ENCODE measurements at places on chromosomes 16 and 17. TPM values are rescaled to one million over a fixed set of nuclear protein-coding genes. Genes with fewer than 3 reads are reported as not detected.

IL21R gene
- 1.2 TPM for polyA plus RNA-seq

CBX2 gene
- polyA plus RNA-seq = 33.8 TPM

MEOX1 gene
- polyA plus RNA-seq = 0.34 TPM

OR3A3 gene
- polyA plus RNA-seq = 0.06 TPM

SLC5A10 gene
- polyA plus RNA-seq = 0.84 TPM

PIK3R6 gene
- 1.6 TPM for polyA plus RNA-seq

GPRC5C gene
- polyA plus RNA-seq = 69.5 TPM

TBC1D3 gene
- polyA plus RNA-seq = not detected

DNAAF8 gene
- polyA plus RNA-seq = 1.2 TPM

ORC6 gene
- polyA plus RNA-seq = 22.7 TPM

ADAMTS18 gene
- 2.7 TPM for polyA plus RNA-seq

CD7 gene
- 1.7 TPM for polyA plus RNA-seq

SLFN12L gene
- 30.4 TPM for polyA plus RNA-seq

FA2H gene
- polyA plus RNA-seq = 7.1 TPM

MT1E gene
- polyA plus RNA-seq = 12.5 TPM

TP53I13 gene
- 28.5 TPM for polyA plus RNA-seq

AHSP gene
- 10.7 TPM for polyA plus RNA-seq

HSD11B2 gene
- 81.1 TPM for polyA plus RNA-seq

ETV4 gene
- polyA plus RNA-seq = 24.3 TPM

DYNLRB2 gene
- polyA plus RNA-seq = 4.0 TPM

SARM1 gene
- polyA plus RNA-seq = 15.3 TPM

ITGB3 gene
- 10.8 TPM for polyA plus RNA-seq

KRT222 gene
- 0.37 TPM for polyA plus RNA-seq

KRTAP9-7 gene
- not detected for polyA plus RNA-seq

C16orf54 gene
- 0.58 TPM for polyA plus RNA-seq

C16orf89 gene
- 137 TPM for polyA plus RNA-seq

NEK8 gene
- 7.6 TPM for polyA plus RNA-seq

CD300H gene
- not detected for polyA plus RNA-seq

CRYBA1 gene
- not detected for polyA plus RNA-seq

DCXR gene
- polyA plus RNA-seq = 81.0 TPM

NACA2 gene
- polyA plus RNA-seq = 6.4 TPM

TMED6 gene
- 2.6 TPM for polyA plus RNA-seq

CACNG1 gene
- polyA plus RNA-seq = not detected

TPSAB1 gene
- polyA plus RNA-seq = not detected

RHBDL3 gene
- 2.2 TPM for polyA plus RNA-seq

BICDL2 gene
- polyA plus RNA-seq = 2.5 TPM

PRCD gene
- 9.6 TPM for polyA plus RNA-seq

CCL4 gene
- 6.7 TPM for polyA plus RNA-seq

ABCA10 gene
- 10.7 TPM for polyA plus RNA-seq

CDH1 gene
- polyA plus RNA-seq = 166 TPM

SMIM22 gene
- 5.6 TPM for polyA plus RNA-seq

CHST5 gene
- polyA plus RNA-seq = 0.66 TPM

ZNF652 gene
- 30.5 TPM for polyA plus RNA-seq

PAM16 gene
- 32.5 TPM for polyA plus RNA-seq

FAM222B gene
- 20.7 TPM for polyA plus RNA-seq

MFAP4 gene
- polyA plus RNA-seq = 484 TPM

All from left lung (tissue), 14 donors.